Stimulated activated CD8-positive, alpha-beta memory T cell treated with anti-CD3 and anti-CD28 coated beads, Interleukin-2, amount 100 ng/mL, for 1 hour (primary cell): ENCODE measurements at places on chromosomes 1 and 21.

DNA sequence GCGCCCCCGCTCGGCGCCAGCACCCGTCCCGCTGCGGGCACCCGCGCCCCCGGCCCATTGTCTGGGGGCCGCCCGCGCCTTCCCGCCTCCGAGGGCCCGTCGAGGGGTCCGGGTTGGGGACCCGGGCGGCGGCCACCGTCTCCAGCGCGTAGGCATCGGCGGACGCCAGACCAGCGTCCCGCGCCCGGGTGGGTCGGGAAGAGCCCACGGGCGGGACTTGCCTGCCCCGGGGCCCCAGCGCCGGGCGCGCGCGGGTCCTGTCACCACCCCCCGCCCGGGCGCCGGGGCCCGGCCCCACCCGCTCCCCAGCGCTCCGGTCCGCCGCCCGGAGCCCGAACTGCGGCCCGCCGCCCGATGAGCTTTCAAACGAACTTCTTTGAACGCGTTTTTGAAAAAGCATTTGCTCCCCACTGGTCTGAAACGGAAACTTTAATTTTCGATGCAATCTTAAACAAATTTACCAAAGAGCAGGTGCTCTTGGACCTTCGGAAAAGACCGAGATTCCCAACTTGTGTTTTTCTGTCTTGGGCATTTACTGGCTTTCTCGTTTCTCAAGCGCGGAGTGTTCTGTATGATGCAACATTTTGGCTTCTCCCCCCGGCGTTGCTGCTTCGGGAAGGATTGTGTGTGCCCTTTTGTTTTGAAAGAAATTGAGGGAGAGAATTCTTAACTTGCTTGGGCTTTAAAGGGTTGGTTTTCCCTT is 615 bp downstream of the CLIC4 start:
- no peak for DNase-seq

GRCh38 chr1:51535006-51535592 is 16.0 kb upstream of the EPS15 start:
- DNase-seq: peak; percentile 14

DNA sequence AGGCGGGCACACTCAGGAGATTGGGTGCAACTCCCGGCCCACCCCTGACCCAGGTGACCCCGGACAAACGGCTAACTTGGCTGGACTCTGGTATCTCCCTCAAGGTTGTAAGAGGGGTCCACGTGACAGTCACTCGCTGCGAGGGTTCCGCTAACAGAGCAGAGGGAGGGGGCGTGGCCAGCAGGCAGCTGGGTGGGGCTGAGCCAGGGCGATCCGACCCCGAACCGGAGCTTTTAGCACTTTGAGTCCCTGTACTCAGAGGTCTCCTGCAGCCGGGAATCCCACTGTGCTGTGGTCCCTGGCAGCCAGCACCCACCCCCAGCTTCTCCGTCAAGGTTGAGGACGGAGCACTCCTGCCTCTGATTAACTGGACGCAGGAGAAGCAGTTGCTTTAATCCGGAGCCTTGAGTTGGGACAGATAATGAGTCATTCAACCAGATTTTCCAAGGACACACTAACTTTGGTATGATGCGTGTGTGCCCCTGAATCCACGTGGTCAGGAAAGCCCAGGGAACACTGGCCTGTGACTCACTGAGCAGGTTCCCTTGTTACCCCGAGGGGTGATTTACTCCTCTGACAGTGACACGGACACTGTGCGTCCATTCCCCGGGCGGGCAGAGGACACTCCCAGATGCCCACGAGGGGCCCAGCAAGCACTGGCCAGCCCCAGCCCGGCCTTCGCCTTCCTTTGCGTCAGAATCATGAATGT is 16.8 kb downstream of the TRPM2 start:
- no peak for DNase-seq

DNA sequence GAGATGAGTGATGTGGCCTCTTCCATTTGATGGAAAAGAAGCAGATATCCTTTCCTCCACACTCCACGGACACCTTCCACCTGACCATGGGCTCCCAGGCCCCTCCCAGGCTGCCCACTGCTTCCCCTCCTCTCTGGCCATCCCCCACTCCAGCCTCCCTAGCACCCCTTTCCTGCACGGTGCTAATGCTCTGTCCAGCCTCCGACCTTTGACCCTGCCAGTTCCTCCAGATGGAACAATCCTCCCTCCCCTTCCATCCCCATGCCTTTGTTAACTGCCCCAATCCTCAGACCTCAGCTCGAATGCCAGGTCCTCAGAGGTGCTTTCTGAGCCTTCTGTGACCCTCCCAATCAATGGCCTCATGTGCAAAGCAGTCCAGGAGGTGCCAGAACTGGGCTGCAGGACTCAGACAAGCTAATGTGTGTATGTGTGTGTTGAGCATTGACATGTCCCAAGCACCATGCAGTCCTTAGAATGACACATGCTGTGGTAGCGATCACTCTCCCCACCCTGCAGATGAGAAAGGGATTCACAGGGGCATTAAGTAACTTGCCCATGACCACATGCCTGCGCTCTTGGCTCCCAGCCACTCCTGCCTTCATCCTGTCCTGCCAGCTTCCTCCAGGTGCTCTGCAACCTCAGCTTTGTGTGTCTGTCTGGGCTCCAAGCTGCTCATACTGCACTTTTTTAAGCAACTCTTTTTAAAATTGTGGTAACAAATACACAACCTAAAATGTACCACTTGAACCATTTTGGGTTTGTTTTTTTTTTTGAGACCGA is 63.5 kb upstream of the EDN2 start:
- DNase-seq: no peak

DNA sequence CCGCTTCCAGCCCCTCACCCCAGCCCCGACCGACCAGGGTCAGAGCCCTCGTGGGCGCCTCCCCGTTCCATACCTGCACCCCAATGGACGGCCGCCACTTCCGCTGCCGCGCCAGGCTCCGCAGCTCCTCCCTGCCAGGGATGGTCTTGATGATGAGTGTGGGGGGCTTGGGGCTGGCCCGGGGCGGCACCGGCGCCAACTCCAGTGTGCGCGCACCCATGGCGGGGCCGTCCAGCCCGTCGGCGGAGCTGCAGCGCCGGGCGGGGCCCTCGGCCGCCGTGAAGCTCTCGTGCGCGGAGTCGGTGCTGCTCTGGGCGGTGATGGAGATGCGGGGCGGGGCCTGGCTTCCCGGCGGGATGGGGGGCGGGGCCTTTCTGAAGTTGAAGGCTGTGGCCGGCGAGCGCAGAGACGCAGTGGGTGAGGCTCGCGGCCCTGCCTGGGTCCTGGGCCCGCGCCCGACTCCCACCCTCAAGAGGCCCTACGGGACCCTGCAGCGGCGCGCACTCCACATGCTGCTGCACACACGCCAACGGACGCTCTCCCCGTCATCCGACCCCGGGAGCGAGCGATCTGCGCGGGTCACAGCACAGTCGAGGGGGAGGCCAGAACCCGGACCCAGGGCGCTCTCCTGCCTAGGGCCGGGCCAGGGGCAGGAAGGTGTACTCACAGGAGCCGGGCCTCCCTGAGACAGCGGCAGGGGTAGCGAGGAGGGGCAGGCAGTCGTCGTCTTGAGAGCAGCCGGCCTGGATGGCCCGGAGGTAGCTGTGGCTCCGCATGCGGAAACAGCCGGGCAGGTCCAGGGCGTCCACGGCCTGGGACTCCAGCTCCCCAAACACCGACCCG is 26.1 kb upstream of the SMIM12 start:
- peak; percentile 14 for DNase-seq

- DNase-seq: no peak
Measured at GRCh38 chr1:197284966-197285365, 16.9 kb downstream of the CRB1 start.

GRCh38 chr1:194809665-194810064 is 1623.3 kb upstream of the B3GALT2 start:
- DNase-seq: no peak

DNA sequence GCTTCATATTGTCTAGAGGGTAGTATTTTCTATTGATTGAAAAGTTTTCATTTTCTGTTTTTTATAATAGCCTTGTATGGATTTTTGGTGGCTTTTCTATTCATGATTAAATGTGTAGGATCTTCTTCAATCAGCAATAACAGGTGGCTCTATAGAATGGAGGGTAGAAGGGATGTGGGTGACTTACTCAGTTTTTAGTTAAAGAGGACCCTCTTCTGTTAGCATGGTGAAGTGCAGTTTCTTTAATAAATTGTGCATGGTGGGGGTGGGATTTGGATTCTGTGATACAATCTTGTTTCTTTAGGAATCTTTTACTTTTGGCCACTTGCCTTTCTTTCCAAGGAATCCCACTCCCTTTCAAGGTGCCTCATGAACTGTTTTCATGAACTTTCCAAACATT is 64.7 kb downstream of the SLC35A3 start:
- DNase-seq: no peak

DNA sequence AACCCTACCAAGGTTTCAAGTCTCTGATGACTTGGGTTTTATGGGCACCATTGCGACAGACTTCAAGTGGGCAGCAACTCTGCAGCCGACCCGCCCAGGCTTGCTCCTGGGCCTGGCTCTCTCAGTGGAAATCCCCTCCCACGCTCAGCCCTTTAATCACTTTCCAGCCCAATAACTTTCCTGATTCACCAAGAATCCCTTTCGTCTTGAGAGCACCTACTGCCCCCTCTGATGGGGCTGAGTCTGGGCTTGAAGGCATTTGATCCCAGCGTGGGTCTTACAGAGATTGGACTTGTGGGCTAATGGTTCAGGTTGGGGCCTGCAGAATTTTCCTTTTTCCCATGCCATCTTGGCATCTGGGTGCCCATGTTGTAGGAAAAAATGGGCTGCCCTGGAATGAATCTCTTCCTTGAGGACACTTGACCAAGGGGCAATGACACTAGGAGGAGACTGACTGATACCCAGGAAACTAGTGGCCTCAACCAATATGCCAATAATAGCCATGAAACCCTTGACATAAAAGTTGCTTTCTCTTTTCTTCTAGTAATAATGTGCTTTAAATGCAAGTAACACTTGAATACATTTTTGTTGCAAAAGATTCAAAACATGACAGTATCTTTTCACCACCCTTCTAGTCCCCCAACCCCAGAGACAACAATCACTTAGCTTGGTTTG is 7.8 kb upstream of the PHLDA3 start:
- DNase-seq: no peak

GRCh38 chr1:218314316-218314715 is 29.2 kb downstream of the RRP15 start:
- no peak for DNase-seq

DNA sequence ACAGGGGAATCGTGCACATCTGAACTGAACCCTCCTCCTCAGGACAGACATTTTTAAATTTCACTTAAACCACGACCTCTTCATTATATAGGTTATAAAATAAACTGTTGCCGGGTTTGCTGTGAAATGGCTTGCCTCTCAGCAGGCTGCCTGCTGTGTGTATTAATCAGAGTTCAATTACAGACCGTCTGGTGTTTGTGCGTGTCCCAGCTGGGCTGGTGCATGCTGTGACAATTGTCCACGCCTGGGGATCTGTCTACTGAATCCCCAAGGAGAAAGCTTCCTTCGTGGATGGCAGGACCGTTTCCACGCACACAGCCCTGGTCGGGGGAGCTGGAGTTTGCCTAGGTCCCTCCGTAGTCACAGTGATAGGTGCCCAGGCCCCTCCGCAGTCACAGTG is 13.4 kb upstream of the AGPAT3 start:
- DNase-seq: no peak

GRCh38 chr1:155320252-155320651 is 442 bp upstream of the RUSC1 start:
- no peak for DNase-seq

DNA sequence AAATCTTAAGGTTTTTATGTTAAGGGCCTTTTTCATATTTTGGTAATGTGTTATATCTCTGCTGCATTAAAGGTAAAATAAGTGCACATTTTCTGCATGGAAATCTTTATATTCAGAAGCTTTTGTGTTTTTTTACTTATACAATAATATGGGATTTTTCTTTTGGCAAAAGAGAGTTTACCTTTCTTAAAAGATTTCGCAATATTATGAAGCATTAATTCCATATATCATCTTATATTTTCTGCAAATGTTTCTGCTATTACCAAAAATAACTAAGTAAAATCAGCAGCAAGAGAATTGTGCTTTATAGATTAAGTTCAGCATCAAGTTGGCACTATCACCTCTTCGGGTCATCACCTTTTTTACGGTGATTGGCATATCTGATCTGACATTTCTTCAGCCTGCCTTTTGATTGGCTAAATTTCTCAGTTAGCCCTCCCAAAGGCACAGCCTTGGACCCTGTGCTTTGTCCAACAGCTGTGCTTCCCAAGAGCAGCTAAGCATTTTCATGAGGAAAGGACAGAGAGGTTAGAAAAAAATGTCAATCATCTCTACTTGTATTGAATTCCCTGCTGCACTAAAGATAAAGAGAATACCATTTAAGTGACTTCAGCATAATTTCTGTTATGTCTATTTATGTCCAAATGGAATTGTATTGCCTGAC is 767.1 kb upstream of the PRMT6 start:
- DNase-seq: no peak

DNA sequence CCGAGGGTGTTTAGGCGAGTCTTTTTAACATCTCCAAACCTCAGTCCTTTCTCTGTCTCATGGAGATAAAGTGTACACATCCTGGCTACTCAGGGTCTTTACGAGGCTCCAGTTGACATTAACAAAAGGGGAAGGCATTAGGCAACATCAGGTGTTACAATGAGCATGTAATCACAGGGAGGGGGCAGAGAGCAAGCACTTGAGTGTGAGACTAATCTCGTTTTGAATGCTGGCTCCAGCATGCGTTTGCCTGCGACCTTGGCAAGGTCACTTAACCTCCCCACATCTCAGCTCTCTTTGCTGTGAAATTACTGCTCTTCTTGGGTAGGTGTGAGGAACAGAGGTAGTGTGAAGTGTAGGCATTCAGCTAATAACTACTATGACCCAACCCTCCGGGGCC is 3.1 kb downstream of the TNNT2 start:
- DNase-seq: no peak

DNA sequence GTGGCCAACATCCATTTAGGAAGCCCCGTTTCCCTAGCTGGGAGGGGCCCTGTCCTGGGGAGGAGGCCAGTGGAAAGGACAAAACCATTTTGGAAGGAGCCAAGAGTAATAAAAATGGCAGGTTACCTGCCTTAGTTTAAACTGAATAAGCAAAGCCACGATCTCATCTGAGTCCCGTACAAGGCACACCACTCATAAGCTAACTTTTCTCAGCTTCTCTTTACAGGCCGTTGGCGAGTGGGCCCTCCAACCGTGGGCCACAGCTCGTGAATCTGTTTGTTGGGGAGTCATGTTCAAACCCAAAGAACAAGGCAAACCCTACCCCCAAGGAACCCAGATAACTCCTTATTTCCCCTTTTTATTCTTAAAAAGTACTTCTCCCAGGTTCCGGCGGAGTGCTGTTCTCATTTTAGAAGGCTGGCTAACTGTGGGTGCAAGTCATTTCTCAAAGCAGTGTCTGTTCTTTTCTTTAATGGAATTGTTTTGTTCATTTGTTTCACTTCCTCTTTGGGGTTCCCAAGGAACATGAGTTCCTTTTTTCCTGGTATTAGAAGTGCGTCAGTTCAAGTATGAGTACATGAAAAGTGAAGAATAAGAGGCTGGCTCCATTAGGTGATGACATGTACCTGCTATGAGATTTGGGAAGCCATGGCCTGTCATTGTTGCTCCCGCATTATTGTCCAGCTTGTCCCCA is 89.0 kb downstream of the PSMG1 start:
- DNase-seq: no peak
